ENCODE measurements at places on chromosomes 1 and 21.
A peak's percentile ranks its signal among the peaks of the same experiment; 100 is the strongest.

- no peak for DNase-seq
Observed at GRCh38 chr1:25544819-25545218, 1.4 kb downstream of the LDLRAP1 start.

DNA sequence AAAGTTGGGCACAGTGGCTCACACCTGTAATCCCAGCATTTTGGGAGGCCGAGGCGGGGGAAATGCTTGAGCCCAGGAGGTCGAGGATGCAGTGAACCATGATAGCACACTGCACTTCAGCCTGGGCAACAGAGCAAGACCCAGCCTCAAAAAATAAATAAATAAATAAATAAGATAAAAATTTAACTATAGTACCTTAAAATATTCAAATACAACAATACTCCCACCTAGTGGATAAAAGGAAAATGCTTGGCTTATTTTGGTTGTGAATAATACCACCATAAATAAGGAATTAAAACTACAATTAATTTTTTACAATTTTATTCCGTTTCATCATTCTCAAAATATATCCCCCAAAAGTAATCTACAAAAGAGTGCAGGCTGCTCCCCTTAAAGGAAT is 8.1 kb downstream of the PSMG1 start:
- no peak for DNase-seq

DNA sequence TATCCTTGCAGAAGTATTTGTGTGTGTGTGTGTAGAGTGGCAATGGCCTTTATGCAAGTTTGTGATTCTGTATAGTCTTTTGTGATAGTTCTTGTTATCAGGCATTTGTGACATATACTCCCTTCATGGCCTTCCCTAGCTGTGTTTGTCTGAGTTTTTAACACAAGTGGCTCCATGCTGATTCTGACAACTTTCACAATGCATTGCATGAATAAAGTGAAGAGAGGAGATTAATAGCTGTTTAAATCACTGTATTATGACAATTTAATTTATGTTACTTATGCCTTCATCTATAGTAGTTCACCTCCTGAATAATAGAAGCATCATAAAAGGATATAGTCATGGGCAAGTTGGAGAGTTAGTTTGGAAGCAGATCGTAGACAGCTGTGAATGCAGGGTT is 17.2 kb upstream of the MCOLN3 start:
- no peak for DNase-seq

DNA sequence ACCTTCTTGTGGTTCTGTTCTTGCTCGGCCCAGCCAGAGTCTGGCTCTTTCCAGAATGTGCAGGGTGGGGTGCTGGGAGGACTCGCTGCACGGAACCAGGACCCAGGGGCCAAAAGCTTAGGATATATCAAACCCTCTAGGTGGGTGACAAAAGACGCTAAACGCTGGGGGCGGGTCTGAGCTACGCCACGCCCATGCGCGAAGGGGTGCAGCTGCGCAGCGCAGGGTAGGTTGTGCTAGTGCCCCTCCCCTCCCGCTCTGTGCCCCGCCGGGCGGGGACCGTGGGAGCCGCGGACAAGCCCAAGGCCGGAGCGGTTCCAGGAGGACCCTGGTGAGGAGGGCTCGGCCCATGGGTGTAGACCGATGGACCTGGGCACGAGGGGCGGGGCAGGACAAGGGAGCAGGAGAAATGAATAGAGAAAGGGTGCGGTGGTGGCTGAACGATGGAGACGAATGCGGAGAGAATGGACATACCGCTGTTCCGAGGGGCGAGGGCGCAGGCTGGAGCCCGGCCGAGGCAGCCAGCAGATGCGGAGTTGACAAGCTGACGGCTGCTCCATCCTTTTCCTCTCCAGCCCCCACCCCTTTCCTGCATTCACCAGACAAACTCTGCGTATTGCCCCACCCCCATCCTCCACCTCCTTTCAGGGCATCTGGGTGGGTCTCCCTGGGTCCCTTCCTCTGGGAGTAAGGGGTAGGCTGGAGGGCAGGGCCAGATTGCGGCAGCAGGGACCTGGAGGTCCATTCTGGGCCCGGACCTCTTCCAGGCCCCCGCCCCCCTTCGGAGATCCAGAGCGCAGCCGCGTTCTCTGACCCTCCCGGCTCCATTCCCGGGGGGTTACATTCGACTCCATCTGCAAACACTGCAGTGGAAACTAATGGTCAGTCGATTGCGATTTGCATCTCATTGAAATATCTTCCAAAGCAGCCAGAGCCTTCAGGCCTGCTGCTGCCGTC is at the start of gene RUSC1:
TSS of gene RUSC1 (plus strand) at position 234 of the 957 bp plus-strand sequence. CDS start 880 bp downstream, outside the sequence.
- DNase-seq = peak; percentile 74

DNA sequence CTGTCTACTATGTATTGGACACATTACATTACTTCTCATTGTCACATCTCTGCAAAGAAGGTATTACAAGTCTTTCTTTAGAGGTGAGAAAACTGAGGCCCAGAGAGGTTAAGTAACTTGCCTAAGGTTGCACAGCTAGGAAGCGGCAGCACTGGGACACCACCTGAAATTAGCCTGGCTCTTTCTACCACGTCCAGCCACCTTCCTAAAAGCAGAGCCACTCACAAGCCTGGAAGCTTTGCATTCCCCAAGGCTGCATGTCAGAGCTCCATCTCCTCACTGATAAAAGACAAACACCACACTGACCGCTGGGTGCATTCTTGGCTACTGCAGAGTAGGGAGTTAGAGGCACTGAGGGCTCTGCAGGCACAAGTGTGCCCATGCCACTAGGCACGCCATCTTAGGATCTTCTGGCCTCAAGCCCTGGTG is 2.4 kb downstream of the CD247 start:
- no peak for DNase-seq

GRCh38 chr1:230752407-230752806 is 5.2 kb downstream of the CAPN9 start:
- DNase-seq = no peak

- DNase-seq = no peak
Observed at GRCh38 chr21:33733601-33734000, 91.3 kb downstream of the ITSN1 start.

DNA sequence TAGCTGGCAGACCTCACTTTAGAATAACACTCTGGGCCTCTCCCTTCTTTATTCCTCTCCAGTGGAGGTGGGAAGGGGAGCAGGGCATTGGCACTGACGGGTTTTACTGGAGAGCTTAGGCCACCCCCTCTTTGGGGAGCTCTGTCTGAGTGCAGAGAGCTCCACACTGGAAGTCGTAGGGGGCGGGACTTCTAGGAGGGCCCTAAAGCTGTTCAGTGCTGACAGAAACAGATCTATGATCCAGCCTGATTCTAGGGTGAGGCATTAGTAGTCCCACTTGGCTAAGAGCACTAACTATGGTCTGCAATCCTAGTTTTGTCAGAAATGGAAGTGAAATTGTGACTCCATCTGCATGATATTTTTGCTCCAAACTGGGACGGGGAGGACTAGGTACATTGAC is 138.7 kb downstream of the MIS18A start:
- DNase-seq = no peak

DNA sequence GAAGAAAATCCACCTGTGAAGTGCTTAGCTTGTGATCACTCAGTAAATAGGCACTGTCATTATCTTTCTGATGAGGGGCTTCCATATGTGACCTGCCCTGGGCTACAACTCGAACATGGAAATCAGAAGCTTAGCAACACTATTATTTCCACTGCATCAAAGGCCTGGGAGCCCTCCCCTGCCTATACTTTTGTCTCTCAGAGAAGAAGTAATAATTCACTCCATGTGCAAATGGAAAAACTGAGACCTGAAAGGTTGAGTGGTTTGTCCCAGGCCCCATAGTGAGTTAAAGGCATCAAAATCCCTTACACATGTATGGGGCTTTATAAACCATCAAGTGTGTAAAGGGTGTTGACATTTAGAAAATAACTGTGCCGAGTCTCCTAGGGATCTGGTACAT is 20.9 kb downstream of the SOX13 start:
- no peak for DNase-seq

GRCh38 chr1:243977094-243977493 is 74.0 kb upstream of the ZBTB18 start:
- DNase-seq = no peak

- DNase-seq = no peak
Observed at GRCh38 chr1:97986041-97987005, 65.5 kb upstream of the DPYD start.

- DNase-seq = no peak
Observed at GRCh38 chr1:44423591-44424537, 18.8 kb downstream of the RNF220 start.

GRCh38 chr1:150516616-150517015 is 1.1 kb downstream of the FALEC start:
- DNase-seq = no peak

GRCh38 chr1:65193129-65193695 is 45.2 kb downstream of the AK4 start:
- DNase-seq = no peak

- DNase-seq = no peak
Observed at GRCh38 chr1:208231881-208232661, 12.1 kb downstream of the PLXNA2 start.

GRCh38 chr1:208892147-208892546 is 648.0 kb upstream of the PLXNA2 start:
- no peak for DNase-seq

- DNase-seq = no peak
Observed at GRCh38 chr1:16946646-16947045, 24.9 kb downstream of the CROCC start.

DNA sequence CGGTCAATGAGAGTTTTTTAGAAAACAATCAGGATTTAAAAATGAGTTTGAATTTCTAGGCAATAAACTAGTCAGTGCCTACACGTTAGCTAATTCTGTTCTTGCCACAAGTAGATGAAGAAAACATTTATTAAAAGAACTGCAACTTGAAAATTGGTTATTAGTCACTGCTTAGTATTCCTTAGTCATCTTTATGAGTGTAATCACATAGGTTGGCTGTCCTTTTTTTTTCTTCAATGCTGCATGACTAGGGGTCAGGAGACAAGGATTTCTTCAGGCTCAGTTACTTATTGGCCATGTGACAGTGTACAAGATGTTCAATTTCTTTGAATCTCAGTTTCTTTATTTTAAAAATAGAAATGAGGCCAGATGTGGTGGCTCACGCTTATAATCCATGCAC is 17.1 kb downstream of the SOAT1 start:
- no peak for DNase-seq

- DNase-seq = no peak
Observed at GRCh38 chr1:54095546-54096226, 42.3 kb downstream of the TCEANC2 start.

DNA sequence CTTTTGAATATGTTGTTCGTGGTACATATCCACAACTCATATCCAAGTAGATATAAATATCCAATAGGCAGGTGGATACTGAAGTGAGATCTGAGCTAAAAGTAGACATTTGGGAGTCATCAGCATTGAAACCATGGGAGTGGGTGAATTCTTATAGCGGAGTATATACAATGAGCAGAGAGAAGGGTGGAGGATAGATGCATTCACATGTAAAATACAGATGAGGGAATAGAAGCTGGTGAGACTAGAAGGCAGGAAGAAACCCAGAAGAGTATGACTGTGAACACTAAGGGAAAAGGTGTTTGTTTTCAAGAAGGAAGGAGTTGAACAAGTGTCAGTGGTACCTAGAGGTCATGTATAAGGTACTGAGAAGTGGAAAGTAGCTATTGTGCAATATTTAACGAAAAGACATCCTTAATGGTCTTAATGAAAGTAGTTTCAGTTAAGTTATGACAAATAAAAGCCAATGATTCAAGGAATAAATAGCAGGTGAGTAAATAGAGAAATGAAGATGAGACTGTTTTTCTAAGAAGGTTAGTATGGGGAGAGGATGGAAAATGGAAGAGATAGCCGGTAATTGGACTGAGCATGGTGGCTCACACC is 181.6 kb upstream of the CACYBP start:
- no peak for DNase-seq

DNA sequence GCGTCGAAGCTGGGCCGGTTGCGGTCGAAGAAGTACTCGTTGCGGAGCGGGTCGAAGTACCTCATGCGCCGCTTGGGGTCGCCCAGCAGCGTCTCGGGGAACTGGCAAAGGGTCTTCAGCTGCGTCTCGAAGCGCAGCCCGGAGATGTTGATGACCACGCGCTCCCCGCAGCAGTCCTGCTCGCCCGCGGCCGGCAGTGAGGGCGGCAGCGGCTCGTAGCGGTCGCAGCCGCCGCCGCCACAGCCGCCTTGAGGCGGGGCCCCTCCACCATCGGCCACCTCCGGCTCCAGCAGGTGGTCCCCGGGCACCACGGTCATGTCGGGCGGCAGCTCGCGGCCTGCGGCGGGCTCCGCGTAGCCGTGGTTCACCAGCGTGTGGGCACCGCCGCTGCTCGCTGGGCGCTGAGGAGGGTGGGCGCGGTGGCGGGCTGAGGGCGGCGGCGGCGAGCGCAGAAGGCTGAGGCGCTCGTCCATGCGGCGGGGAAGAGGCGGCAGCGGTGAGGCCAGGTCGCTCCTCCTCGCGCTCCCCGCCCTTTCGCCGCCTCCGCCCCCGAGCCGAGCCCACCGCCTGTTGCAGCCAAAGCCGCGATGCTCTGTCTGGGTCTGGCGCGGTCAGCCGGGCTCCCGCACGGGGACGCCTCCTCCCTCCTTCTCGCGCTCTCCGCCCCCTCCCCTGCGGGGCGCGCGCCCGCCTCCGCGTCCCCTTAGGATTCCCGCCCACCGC is at the start of gene KCNA3:
TSS of gene KCNA3 (minus strand) at position 604 of the 723 bp plus-strand sequence. CDS start at position 473, 131 bp downstream.
- DNase-seq = peak; percentile 67

DNA sequence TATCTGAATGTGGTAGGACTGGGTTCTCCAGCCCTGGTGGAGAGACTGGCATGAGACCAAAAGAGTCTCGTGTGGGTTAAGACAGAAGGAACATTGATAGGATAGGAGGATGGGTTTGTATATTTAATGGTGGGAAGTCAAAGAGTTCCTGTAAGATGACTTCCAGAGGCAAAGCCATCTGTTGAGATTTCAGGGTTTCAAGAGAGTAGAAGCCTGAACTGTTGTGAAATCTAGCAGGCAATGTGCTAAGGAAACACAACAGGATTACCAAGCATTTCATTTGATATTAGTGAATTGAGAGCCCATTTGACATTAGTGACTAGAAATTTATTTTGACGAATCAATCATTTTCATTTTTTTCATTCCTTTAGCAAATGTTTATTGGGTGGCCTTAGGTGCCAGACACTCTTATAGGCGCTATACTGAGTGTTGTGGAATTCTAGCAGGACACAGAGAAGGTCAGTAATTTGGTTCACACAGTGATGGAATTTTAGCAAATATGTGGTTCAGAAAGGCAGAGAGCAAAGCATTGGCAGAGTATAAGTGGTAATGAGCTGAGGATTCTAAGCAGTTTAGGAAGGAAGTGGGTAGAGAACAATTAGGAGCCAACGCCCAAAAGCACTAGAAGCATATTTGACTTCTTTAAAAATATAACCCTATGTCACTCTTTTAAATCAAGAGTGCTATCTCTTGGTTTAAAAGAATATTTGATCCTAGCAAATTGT is 149.3 kb downstream of the AK5 start:
- DNase-seq = no peak

DNA sequence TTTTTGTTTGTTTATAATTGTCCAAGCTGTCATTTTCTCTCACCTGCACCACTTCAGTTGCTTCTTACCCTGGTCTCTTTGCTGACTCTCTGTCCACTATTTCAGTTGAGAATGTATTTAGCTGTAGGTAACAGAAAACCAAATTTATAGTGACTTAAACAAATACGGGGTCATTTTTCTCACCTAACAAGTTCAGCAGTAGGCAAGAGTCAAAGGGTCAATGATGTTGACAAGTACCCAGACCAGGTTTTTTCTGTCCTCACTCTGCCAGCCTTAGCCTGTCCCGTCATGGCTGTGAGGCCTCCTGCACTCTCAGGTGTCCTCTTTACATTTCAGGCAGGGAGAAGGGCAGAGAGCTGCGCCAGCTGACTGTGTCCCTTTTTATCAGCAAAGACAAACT is 11.8 kb downstream of the RIIAD1 start:
- DNase-seq = no peak

Measured in T-cell (primary cell).